ENCODE measurements at places on chromosomes 3 and 15.

GRCh38 chr3:108669208-108669607 is 79.7 kb downstream of the DZIP3 start:
- no peak for DNase-seq

- no peak for DNase-seq
Observed at GRCh38 chr3:53159156-53160060, 1.6 kb upstream of the PRKCD start.

DNA sequence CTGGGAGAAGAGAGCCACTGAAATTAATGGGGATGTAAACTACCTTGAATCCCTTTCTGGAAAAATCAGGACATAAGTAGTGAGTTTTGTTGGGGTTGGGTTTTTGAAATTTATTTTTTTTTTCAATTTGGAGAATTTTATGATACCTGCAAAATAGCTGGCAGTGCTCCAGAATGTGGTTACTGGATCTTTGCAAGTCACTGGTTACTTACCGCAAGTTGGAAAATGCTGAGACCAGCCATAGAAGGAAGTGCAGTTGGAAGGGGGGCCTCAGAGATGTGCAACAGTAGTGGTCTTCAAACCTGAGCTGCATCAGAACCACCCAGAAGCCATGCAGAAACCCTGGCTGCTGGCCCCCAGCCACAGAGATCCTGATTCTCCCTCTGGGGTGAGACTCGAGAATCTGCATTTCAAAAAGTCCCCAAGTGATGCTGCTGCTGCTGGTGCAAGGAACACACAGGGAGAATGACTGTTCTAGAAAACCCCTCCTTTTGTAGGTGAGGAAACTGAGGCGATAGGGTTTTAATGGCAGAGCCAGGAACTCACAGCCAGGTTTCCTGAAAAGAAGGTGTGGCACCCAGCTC is 39.7 kb downstream of the SEMA5B start:
- no peak for DNase-seq

GRCh38 chr3:86793786-86794185 is 197.2 kb downstream of the VGLL3 start:
- no peak for DNase-seq

DNA sequence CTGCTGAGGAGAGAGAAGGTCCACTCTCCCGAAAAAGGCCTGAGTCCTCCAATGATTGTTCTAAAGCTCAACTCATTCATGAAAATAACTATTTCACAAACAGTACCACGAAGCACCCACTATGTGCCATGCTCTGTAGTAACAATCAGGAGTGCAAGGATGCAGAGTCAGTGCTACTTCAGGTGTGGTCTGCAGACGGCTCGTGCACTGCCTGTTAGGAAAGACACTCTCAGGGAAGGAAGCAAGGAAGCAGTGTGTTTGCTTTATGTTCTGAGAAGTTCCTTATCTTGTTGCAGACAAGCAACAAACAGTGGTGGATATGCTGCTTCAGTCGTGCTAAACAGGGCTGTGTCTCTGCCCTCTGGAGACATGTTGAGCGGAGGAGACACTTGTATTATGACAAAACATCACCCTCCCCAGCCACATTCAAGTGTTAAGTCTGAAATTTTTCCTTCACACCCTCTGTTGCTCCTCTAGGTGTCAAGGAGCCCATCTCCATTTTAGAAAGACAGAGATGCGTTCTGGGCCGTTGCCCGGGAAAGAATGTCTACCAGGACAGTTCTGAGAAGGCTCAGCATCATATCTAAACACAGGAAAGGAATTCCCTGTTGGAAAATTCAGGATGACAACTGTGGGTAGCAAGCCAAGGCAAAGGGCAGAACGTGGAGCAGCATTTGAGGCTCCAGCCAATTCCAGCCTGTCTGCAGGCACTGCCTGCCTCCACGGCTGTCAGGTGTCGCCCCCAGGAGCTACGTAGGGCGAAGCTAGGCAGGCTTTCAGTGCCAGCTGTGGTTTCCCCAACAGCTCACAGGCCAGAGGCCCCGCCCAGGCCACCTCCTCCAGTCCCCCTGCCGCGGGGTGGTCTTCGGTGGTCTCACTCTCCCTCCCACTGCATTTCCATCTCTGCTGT is 13.4 kb upstream of the ATP10A start:
- DNase-seq: no peak

- no peak for DNase-seq
Observed at GRCh38 chr15:48112242-48112641, 8.5 kb upstream of the SLC24A5 start.

DNA sequence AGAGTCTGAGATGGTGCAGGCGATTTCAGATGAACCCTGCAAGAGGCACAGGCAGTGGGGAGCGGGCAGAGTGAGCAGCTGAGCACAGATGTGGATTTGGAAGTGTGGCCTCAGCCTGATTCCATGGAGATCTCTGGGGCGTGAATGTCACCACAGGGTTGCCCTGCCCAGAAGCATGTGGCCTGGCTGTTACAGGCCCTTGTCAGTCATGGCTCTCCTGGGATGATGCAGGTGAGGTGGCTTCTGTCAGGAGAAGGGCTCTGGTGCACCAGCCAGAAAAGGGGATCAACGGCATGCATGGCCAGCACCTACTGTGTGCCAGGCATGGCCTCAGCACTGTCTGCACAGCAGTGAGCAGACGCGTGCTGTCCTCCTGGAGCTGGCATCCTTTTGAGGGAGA is 11.9 kb downstream of the HDAC11 start:
- DNase-seq: no peak

DNA sequence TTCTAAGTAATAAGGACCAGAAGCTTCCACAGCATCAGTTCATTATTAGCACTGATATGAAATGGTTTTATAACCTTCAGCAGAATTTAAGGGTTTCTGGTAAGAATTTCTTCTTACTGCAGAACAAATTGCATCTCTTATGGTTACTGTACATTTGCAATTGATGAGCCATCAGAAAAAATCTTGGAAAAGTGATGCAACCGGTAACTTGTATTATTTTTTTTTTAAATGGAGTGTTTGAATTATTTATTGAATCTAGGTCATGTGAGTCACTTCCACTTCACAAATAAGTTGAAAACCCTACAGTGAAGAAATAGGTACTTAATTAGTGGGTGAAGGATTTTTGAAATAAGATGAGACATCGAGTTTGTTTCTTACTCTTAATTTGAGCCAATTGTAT is 786.0 kb downstream of the TUSC7 start:
- no peak for DNase-seq

DNA sequence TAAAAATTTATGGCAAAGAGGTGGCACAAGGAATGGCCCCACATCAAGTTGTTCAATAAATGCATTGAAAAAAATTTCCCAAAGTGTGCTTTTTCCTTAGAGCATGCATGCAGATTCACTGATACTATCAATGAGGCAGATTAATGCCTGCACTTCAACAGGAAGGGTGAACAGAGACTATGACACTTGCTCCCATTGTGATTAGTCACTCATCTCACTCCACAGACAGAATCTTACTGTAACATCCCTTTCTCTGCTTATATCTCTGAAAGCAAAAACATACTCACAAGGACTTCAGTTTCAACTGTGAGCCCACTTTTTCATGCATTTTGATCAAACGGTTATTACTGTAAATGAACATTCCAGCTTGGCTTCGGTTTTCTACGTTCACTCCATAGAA is 60.9 kb downstream of the MORC1 start:
- DNase-seq: no peak

GRCh38 chr3:110816008-110816407 is 255.6 kb upstream of the NECTIN3 start:
- DNase-seq: no peak

DNA sequence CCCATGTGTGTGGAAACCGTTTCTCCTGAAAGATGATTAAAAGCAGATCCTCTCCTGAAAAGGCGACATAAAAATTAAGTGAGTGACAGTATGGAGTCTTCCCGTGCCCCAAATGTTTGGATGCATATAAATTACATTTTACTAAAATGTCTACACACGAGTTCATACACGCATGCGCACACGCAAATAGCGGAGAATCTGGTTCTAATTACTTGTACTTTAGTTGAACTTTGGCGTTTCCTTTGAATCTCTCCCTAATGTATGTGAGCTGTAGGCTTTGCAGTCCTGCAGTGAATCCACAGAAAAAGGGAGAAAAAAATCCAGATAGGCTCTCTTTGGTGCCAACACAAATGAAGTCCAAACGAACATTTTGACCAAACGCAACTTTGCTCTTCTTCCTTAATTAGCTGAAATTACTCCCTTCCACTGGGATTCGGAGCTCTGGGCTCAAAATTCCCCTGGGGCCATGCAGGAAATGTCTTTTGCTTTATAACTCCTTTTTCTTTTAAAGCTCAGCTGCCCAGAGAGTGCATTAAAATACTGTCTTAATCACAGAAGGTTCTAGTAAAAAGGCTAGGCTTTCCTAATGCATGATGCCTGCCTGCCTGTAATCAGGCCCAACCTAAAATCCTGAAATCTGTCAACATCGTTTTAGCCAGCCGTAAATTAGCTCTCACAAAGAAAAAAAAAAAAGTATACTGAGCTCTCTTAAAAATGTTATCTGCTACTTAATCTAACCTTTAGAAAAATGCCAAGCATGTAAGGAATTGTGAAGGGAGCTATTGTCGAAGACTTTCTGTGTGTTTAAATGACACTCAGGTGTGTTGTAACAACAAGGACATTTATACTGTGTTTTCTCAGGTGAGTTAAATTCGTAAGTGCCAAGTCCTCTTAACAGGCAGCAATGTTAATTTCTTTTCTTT is 26.2 kb downstream of the RARB start:
- no peak for DNase-seq

- DNase-seq: no peak
Observed at GRCh38 chr3:123271466-123272159, 69.9 kb downstream of the SEC22A start.

- no peak for DNase-seq
Observed at GRCh38 chr3:16239780-16240179, 25.0 kb downstream of the DPH3 start.

DNA sequence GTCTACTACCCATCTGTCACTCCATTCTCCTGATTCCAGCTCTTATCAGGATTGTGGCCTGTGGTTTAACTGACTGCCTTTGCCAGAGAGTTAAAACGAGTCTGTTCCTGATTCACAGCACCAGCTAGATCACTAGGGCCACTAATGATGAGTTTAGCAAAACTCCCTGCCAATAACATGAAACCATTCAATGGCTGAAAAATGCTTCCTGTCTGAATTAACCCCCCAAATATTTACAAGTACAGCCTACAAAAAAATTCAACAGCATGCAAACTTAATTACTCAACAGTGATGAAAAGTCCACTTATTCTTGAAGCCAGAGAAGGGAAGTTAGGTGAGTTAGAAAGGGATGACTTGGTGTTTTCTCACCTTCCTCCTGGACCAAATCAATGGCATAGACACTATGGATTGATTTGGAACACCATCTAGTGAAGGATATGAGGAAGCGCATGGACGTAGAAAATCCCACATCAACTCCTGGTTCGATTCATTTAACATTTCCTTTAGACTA is 141.4 kb downstream of the TGFBR2 start:
- DNase-seq: no peak

GRCh38 chr3:140128631-140129030 is 193.6 kb downstream of the CLSTN2 start:
- DNase-seq: no peak

DNA sequence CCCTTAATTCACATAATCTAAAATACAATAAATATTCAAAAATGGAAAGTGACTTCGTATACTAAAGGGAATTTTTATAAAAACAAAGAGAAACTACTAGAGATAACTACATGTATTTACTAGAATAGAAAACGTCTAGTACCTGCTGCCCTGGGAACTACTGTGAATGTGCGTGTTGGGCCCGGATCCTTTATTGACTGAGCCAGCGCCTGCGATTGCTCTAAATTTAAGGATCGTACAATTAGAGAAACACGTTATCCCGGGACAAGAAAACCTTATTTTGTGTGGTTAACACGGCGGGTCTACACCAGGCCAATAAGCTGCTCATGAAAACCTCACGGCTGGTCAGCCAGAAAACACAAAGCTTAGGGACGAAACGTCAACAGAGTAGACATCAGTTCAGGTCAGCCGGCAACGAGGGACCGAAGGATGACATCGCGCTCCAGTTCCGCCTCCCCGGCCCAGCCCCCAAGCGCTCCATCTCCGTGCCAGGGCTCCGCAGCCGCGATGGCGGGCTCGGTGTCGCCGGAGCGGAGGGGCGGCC is 555 bp downstream of the TM2D3 start:
- no peak for DNase-seq

DNA sequence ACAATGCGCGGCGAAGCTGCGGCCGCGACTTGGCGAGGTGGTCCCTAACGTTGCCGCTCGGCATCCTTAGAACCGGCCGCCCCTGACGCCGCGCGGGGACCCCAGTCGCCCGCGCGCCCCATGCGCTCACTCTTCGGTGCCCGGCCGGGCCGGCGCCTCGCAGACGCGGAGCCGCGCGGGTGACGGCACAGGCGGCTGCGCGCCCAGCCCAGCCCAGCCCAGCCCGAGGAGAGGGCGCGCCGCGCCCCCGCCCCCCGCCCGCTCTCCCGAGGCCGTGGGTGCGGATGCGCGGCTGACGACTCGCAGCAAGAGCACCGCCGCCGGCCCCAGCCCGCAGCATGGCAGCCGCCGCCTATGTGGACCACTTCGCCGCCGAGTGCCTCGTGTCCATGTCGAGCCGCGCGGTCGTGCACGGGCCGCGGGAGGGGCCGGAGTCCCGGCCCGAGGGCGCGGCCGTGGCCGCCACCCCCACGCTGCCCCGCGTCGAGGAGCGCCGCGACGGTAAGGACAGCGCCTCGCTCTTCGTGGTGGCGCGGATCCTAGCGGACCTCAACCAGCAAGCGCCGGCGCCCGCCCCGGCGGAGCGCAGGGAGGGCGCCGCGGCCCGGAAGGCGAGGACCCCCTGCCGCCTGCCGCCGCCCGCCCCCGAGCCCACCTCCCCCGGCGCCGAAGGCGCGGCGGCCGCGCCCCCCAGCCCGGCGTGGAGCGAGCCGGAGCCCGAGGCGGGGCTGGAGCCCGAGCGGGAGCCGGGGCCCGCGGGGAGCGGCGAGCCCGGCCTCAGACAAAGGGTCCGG is 437 bp downstream of the KLF13 start:
- DNase-seq: peak; percentile 56

GRCh38 chr15:64095795-64096667 is at the start of gene SNX1:
SNX1 (plus strand) TSS chr15:64095982; CDS start chr15:64096014, 32 bp downstream.
- DNase-seq: peak; percentile 99

DNA sequence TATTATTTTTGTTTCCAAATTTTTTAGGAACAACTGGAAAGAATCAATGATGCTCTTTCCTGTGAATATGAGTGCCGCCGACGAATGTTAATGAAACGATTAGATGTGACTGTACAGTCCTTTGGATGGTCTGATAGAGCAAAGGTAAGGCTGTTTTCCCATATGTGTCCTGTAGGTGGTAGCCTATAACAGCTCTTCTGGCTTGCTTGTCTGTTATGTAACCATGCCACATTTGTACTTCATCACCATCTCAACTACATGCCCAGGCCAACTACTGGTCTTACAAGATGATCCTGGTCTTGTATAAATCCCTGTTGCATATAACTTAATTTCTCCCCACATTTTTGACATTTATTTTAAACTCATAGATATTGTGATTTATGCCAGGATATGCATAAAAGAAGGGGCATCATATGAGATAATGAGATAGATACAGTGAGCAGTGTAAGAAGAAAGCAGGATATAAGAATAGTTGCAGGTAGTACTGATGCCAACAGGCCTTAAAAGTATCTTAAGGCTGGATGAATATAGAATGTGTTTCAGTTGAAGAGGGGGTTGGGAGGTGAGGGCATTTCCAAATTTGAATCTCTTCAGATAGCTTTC is 20.3 kb downstream of the FAM98B start:
- DNase-seq: no peak

GRCh38 chr3:123523023-123523412 is 61.8 kb downstream of the HACD2 start:
- no peak for DNase-seq

GRCh38 chr3:133930341-133930933 is 34.8 kb upstream of the RAB6B start:
- no peak for DNase-seq

GRCh38 chr15:99564221-99565048 is 1.3 kb upstream of the MEF2A start:
- no peak for DNase-seq
